ENCODE measurements at places on chromosomes 13 and 19.

- no peak for DNase-seq
Measured at GRCh38 chr19:5541456-5541855, 26.3 kb downstream of the TINCR start.

DNA sequence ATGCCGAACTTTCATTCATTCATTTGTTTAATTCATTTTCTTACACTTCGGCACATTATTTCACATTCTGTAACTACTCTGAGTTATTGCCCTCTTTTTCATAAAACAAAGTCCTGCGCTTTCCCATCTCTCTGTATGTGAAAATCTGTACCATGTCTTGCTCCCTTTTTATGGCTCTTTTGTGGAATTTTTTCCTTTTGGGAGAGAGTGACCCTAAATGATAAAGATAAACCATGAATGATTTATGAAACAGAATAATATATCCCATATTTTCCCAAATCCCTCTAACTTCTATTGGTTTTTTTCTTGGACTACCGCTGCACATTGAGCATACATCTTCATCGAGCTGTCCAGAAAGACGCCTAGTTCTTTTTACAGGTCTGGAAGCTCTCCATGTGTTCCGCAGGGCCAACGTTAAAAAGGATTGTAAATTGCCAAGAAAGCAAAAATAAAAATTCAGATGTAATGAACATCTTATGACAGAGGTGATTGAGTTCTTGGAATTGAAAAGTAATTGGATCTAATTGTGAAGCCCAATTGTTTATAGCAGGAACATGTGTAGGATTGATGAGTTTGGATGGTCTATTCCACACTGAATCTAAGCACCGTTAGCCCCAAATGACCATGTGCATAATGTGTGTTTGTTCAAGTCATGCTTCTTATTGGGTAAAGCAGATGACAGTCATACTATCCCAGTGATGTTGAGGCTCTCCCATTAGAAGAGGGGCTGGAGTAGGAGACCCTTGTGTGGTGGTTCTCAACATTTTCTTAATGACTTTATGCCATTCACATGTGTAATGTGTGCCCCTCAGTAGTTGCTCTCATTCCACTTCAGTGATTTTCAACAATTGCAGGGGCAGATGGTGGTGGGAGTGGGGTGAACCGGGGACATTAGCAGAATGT, 378.9 kb downstream of the DLEU7 start:
- no peak for DNase-seq

- no peak for DNase-seq
Measured at GRCh38 chr13:78241278-78241919, 322.8 kb upstream of the EDNRB start.

DNA sequence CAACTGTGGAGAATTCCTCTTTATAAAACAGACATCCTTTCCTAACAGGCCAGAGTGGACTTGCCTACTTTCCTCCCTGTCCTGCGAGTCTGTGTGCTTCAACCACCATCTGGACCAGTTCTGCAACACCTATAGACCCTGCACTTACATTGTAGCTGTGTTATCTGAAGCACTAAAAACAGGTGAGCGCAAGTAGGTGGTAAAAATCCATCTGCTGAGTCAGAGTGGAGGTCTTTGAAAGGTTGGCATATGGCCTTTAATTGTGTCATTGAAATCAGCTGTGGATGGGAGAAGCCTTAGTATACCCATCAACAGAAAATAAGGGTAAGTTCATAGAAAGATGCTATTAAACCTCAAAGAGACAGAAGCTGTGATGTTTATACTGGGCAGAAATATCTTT, 7.6 kb upstream of the NALCN start:
- no peak for DNase-seq

DNA sequence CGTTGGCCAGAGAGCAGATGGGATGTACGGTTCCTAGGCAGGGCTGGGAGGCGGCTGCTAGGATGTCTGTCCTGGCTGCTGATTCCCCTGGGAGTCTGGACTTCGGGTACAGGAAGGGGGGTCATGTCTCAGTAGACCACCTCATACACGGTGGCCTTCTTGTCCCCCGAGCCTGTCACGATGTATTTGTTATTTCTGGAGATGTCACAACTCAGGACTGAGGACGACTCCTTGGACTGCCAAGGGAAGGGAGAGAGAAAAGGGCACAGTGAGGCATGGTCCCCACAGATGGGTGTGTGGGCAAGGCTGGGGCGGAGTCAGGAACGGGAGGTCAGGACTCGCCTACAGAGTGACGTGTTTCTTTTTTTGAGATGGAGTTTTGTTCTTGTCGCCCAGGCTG, 20.4 kb downstream of the TLE6 start:
- no peak for DNase-seq

- DNase-seq = no peak
Measured at GRCh38 chr13:42981317-42981716, 10.7 kb downstream of the EPSTI1 start.

DNA sequence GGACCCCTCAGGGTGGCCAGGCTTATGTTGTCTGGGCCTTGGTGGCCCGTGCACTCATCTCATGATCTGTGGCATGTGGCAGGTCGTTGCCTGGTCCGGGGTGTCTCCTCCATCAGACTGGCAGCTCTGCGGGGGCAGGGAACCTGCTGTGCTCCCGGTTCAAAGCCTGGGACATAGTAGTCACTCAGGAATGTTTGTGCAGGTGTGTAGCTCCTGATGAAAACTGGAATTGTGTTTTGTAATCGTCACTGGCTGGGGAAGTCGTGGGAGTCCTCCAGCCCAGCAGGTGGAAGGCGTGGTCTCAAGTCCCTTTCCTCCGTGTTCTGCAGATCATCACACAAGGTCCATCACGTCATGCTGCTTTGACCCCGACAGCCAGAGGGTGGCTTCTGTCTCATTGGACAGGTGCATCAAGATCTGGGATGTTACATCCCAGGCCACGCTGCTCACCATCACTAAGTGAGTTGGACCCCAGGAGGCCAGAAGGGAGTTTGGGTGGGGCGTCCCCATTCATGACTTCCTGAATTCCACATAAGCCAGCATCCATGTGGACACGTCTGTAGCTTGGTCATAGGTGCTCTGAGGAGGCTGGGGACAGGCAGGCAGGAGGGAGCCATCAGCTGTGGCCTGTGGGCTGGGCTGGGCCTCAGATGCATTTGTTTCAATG, 19.1 kb downstream of the WDR88 start:
- no peak for DNase-seq

- DNase-seq = no peak
Measured at GRCh38 chr19:493391-494170, 2.7 kb upstream of the MADCAM1 start.

DNA sequence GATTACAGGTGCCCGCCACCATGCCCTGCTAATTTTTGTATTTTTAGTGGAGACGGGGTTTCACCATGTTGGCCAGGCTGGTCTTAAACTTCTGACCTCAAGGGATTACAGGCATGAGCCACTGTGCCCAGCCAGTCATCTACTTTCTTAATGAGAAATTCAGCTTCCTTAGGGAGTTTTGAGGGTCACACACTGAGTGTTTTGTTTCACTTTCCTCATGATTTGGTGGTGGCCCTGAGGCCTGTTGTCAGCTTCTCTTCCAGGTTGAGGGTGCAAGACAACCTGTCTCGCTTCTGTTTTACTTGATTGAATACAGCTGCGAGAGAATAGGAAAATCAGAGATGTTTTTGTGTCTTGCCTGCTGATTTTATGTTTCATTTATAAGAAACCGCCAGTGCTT, 9.9 kb downstream of the FRY start:
- DNase-seq = no peak

DNA sequence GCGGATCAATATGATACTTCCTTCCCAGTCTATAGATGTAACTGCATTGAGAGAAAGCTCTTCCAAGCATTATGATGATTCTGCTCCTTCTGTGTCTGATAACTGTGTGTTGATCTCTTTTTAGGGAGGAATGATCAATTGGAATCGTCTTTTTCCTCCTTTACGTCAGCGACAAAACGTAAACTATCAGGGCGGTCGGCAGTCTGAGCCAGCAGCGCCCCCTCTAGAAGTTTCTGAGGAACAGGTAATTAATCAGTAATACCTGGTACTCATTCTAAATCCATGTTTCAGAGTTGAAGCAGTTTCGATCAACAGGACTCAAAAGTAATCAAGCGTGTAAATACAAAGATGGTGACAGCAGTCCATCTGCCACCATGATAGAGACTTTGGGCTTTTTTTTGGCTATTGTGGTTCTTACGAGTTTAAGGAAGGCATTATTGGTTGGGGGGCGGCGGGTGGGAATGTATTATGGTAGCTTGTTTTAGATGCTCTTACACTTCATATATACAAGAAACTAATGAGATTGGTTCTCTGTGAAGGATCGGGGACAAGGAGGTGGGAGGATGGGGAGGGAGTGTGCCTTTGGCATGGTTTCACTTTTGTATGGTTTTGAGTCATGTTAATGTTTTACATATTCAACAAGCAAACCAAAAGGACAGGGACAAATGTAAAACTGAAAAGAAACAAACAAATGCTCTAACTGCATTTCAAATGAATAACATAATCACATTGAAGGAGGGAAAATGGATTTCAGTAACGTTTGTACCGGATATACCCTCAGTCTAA, 60.7 kb upstream of the GPR183 start:
- no peak for DNase-seq

- DNase-seq = no peak
Measured at GRCh38 chr19:11005521-11005920, 44.7 kb downstream of the SMARCA4 start.

- no peak for DNase-seq
Measured at GRCh38 chr19:38555200-38555599, 62.6 kb downstream of the MAP4K1 start.

GRCh38 chr13:96503481-96503880, 413.6 kb downstream of the HS6ST3 start:
- DNase-seq = no peak

- DNase-seq = no peak
Measured at GRCh38 chr13:22883262-22883840, 297.4 kb upstream of the SGCG start.

DNA sequence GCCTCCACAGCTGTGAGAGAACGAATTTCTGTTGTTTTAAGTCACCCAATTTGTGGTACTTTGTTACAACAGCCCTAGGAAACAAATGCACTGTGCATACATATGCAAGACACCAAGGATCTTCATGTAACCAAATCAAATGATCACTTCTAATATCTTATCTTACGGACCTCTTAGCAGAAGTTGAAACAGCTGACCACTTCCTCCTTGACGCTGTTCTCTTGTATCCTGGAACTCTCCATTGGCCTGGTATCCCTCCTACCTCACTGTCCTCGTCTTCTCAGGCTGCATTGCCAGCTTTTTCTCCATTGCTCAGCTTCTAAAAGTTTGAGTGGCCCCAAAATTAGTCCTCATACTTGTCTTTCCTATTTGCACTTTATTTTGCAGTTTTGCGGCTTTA, 200.4 kb downstream of the DLEU7 start:
- no peak for DNase-seq

GRCh38 chr13:84973661-84974060, 825.6 kb downstream of the SLITRK6 start:
- DNase-seq = no peak

DNA sequence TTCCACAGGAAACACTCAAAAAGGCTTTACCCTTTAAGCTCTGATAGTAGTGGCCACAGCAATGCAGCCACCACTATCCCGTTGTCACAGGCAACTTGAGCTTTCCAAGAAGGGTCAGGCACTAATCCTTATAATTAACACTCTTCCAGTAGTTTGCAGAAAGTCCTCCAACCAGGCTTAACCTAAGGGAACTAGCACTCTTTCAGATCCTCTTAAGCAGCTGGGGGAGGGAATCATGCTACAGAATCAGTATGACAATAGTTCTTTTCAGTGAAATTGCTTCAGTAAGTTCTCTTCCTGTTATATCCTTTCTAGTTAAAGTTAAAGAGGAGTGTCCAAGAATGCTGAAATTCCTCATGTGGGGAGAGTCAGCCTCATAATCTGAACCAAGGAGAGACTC, 82.2 kb downstream of the TNFSF11 start:
- DNase-seq = no peak

DNA sequence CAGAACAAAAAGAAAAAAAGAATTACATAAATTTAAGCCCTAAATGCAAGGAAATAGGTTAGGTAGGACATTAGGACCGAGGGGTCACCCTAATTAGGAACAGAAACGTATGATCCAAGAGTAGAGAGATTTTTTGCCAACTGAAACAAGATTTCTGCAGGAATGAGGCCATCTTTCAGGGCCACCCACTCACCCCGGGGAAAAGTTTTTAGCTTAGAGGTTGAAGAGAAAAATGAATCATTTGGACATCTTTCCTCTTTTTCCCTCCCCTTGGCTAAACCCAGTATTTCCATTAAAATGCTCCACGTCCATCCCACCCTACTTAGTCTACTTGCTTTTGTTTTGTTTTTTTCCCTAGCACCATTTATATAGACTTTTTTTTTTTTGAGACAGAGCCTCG, 10.6 kb upstream of the PNMA8A start:
- no peak for DNase-seq

GRCh38 chr19:48798937-48799336, 11.9 kb downstream of the BCAT2 start:
- DNase-seq = no peak

Measured in cerebellar nuclear complex (tissue), 1 donor.